ENCODE measurements at places on chromosomes 7 and 10.

- no peak for DNase-seq
Observed at GRCh38 chr7:27438881-27439589, 196.4 kb downstream of the EVX1 start.

- DNase-seq: no peak
Observed at GRCh38 chr7:43756368-43757072, 2.0 kb upstream of the BLVRA start.

GRCh38 chr10:103476046-103476768 lies 2.8 kb downstream of the CALHM3 start:
- no peak for DNase-seq

- no peak for DNase-seq
Observed at GRCh38 chr10:24556126-24556749, 167.4 kb downstream of the ARHGAP21 start.

DNA sequence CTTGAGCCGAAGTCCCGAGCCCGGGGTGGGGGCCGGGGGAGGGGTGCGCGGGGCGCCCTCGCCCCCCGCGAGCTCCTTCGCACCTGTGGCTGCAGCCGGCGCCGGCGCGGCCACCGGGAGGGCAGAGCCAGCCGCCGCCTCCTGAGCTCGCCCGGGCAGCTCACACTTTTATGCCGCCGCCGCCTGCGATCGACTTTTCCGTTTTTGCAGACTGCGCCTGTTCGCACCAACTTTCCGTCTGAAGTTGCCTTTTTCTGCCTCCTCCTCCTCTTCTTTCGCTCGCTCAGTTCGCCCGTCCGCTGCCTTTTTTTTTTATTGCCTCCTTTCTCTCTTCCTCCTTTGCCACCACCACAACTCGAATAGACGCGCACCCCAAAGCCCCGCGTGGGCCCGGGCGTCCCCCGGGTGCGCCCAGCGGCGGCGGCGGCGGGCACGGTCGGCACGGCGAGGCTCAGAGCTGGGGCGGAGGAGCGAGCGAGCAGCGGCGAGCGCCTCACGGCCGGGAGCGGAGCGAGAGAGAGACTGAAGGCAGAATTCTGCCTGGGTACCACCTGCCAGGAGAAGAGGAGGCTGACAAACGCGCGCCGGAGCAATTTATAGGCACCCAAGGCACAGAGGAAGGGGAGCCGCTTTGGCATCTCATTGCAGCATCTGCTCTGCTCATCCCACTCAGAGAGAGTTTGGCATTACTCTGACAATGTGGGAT lies at the start of gene C1QL3:
Gene C1QL3, minus strand, starts transcription at position 569 of the 706 bp plus-strand sequence. CDS start 814 bp downstream, outside the sequence.
- DNase-seq: no peak

DNA sequence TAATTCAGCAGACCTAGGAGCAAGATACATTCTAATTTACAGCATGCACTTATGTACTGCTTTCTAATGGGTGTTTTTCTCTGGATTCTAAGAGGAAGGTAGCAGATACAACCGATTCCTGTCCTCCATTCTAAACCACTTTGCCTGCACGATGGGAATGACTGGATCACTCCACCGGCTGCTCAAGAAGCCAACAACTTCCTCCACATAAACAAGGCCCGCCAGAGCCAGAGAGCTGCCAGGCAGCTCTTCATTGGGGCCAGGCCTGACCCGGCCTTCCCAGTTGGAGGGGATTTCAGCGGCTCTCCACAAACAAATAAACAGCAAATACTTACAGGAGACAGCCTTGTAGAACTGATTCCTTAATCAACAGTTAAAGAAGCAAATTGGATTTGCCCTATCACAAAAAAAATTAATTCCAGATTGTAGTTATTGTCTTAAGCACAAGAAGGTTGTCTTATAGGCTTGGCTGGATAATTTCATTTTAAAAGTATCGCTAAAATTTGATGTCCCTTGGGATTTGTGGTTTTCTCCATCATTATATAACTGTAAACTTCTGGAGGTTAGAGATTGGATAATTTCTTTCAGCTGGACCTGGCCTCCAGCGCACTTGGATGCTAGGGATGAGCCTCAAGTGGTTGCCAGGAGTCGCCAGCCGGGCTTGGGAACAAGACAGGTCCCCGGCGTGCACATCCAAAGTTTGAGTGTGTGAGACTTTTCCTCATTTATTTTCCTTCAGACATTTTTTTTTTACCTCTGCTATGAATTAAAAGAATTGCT lies 20.9 kb downstream of the EBF3 start:
- DNase-seq: no peak

DNA sequence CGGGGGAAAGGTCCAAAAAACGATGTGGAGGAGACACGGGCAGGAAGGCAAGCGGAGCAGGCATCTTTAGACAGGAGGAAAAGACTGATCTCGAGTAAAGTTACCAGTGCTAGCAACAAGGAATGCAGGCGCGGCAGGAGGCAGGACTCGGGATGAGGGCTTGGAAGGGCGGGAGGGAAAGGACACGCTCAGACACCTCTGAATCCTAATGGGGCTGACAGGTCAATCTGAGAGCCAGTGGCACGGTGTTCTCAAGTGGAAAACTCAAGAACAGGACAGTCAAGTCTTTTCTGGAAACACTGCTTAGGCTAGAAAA lies 155.3 kb upstream of the COBL start:
- DNase-seq: no peak

DNA sequence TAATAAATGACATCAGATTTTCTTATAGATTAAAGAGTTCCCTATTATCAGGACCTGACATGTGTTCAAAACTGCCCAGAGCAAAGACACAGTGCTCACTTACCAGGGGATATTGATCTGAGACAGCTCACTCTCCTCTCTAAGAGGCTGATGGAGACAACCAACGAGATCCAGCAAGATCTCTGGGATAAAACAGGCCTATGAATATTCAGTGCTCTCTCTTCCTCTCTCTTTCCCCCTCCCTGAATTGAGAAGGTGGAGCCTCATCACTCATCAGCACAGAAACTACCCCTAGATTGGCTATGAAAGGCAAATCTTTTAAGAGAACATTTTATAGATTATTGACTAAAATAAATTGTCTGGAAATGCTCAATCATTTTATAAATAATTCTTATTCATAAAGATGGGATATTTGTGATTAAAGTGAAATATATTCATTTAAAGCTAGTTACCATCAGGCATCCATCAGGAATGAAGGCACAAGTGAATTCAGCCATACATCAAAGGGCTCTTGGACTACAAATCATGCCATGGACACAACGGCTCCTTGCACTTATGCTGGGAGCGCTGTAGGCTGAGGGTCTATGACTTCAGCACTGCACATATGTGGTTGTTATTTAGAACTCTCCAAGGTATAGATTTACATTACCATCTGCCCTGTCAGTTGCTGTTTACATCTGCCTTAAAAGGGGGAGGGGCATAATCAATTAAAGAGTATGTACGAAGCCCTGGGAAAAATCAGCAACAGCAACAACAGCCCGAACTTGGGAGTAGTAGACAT lies 3.4 kb upstream of the PPP1R17 start:
- no peak for DNase-seq

GRCh38 chr7:41832941-41833340 lies 130.1 kb upstream of the INHBA start:
- no peak for DNase-seq

GRCh38 chr7:116802746-116803152 lies 59.6 kb upstream of the CAPZA2 start:
- DNase-seq: no peak

DNA sequence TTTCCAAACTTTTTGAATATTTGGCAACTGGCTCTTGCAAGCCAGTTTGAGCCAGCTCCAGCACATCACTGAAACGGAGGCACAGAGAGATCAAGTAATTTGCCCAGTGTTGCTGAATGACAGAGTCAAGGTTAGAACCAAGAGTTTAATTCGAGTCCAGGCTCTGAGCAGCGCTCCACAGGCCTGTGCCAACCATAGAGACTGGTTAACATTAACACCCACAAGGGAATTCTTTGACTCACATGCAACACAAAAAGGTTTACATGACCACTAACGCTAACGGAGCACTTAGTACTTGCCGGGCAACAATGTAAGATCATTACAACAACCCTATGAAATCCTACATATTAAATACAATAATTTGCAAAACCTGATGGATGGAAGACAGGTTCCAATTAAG lies 1.5 kb downstream of the RGS10 start:
- DNase-seq: no peak

- DNase-seq: no peak
Observed at GRCh38 chr7:22896917-22897316, 74.3 kb upstream of the TOMM7 start.

DNA sequence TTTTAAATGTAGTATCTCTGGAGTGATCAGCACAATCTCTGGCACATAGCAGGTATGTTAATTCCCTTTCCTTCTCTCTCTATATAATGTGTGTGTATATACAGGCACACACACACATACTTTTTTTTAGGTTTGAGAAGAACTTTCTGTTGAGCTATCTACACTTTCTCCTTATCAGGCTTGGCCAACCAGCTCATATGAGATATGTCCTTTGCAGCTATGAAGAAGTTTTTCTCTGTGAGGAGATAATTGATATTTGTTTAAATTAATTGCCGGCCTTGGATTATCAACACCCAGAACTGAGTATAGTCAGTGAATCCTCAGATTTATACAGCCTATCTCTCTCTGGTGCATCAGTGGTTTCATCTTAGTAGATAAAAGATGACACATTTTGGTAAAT lies 2.3 kb upstream of the MCU start:
- DNase-seq: no peak

- DNase-seq: no peak
Observed at GRCh38 chr7:151793531-151793951, 83.4 kb downstream of the PRKAG2 start.

DNA sequence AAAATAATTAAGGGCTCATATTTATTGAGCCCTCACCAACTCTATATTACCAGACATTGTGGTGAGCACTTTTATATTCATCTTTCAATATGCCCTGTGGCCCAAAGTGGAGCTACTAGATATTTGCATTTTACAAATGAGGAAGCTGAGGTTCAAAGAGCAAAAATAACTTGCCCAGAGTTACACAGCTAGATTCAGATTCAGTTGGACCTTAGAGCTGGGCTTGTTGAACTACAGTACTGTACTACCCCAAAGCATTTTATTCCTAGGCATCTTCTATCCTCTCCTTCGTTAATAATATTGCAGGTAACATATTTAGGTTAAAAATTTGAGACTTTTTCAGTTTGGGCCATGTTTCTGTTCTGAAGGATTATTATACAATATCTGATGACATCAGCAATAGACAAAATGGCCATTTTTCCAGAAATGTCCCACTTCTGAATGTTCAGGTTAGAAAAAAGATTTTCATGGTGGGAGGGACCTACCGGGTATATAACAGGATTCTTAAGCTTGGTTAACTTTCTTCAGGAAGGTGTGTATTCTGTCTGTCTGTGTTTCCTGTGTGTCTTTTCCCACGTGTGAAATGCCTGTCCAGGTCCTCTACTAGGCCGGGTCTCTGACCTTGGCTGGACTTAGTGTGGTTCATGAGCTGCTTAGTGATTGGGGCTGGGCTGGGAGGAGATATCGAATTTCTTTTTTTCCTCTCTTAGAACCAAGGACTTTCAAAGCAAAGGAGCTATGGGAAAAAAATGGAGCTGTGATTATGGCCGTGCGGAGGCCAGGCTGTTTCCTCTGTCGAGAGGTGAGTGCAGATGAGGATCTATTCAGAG lies 13.6 kb downstream of the PRXL2A start:
- DNase-seq: no peak

DNA sequence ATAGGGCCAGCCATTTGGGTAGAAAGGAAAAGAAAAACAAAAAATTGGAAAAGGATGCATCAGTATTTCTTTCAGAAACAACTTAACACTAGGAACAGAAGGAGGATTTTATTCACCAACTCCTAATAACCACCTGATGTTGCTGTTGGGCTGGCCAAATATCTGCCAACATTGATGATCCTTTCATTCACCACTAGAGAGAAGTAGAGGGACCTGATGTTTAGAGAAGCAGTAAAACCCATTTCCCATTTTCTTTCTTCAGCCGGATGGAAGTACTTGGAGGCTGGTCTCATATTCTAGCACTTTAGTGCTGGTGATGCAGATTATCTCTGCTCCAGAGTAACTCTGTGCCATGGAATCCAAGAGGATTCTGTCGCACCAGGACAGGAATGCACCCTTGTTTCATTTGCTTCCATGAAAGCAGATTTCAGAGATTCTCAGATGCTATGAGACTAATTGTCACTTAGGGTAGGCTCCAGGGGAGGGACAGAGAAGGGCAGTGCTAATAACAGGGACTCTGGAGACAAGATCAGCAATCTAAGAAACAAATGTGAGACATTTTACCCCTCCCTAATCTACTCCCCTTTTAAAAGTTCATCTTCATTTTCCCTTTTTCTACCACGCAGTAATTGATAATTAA lies 3.1 kb downstream of the KLLN start:
- DNase-seq: no peak

DNA sequence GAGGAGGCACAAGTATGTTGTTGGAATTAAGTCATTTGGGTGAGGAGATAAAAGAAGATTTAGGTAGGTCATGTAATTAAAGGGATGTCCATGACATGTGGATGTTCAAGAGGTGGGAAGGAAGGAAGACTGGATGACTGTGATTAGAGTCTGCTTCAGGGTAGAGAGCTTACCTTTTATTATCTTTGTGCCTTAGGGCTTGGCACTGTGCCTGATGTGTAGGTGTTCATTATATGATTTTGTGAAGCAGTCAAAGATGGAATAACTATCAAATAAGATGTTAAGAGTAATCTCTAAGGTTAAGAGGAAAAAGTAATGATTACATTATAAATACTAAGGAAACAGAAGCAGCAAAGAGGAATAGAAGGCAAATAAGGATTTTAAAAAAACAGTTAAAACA lies 97.8 kb downstream of the CDK14 start:
- DNase-seq: no peak

DNA sequence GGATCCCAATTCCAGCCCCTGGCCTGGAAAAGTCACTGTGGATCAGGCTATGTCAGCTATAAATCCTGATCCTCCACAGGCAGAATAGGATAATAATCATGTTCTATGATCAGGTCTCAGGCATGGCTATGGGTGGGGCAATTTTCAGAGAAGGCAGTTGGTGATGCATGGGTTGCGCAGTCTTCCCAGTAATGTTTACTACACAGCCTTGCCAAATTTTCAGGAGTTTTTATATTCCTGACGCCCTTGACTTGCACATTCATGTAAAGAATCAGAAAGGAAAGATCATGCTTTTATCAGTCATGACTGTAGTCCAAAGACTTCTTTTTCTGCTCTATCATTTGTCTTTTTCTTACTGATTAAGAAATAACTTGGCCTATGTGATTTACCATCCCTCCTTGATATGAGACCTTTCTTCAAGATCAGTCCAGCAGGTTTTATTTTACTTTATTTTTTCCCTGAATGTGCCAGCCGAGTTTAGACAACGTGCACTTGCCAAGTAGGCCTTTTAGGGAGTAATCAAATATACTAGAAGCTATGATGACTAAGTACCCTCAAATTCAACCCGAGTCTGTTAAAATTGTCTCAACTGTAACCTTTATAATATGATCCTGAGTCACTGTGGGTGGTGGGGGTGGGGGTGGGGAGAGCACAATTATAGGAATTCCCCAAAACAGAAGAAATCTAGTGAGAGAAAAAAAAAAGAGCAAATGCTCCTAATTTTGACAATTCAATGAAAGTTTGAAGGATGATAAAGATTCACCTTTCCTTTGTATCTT lies 31.9 kb downstream of the ARL4A start:
- no peak for DNase-seq

- DNase-seq: no peak
Observed at GRCh38 chr10:132184816-132185593, 1.7 kb upstream of the DPYSL4 start.

- DNase-seq: no peak
Observed at GRCh38 chr10:66717231-66717981, 208.4 kb upstream of the LRRTM3 start.
